ENCODE measurements at places on chromosomes 2 and 18.
A peak's percentile ranks its signal among the peaks of the same experiment; 100 is the strongest.

GRCh38 chr2:235727891-235728799, 234.3 kb downstream of the AGAP1 start:
- no peak for DNase-seq

DNA sequence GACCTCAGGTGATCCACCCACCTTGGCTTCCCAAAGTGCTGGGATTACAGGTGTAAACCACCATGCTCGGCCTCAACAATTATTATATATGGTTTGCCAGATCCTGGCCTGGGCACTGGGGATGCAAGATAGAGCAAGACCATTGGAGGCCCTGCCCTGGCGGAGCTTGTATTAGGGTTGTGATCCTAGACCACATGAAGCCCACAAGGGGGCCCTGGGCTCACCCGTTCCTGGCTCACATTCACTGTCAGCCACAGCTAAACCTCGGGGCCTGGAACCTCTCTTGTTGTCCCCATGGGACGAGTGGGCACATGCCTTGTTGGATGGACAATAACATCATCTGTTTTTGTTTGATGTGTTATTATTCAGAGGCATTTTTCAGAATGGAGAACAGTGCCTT, 14.9 kb downstream of the HPCAL1 start:
- no peak for DNase-seq

DNA sequence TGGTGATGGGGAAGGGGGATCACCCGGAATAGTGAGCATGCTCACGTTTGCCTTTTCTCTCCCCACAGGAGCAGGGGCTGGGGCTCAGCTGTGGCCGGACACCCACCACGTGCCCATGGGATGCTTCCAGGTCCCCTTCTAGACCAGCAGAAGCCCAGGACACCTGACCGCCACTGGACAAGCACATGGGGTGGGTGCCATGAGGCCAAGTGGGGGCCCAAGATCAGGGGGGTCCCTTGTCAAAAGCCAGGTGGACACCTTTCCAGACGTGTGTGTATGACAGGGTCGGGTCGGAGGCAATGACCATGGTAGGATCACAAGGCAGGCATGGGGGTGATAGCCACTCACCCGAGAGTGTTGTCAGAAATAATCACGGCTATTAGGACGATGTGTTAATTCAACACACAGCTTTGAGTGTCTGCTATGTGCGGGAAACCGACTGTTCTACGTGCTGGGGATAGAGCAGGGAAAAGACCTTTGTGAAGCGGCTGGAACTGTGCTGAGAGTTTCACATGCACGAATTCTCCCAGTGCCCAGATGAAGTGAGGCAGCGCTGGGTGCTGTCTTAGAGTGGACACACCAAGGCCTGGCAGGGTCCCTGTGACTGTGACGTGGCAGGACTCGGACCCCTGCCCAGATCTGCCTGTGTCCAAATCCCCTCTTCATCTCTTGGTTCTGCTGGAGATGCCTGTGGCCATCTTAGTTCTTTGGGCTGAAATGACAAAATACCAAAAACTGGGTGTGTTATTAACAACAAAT, 244.7 kb downstream of the NDUFA10 start:
- no peak for DNase-seq

DNA sequence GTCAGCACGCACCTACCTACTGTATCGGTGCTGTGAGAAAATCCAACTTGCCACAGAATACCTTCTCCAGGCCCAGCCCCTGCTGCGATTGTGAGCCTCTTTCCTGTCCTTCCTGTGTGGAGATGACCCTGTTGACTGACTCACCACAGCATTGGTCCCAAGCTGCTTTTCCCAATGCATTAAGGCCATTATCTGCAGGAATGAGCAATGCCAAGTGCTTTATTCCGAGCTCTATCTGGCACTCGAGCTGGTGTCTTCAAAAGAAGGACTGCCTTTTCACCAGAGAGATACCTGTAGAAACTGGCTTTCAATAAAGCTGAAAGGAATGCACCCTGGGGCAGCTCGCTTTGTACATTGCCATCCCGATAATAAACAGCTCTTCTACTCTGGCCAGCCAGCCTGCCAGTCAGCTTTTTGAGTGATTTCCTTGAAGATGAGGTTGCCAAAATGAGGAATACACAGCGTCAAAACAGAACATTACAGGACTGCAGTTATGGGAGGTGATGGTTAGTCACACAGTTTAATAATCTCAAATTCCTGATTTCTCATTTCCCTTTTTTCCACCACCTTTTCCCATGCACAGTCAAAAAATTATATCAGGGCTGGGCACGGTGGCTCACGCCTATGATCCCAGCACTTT, 8.3 kb upstream of the RNF103 start:
- DNase-seq = no peak

- no peak for DNase-seq
Measured at GRCh38 chr18:68284236-68284780, 430.6 kb downstream of the TMX3 start.

DNA sequence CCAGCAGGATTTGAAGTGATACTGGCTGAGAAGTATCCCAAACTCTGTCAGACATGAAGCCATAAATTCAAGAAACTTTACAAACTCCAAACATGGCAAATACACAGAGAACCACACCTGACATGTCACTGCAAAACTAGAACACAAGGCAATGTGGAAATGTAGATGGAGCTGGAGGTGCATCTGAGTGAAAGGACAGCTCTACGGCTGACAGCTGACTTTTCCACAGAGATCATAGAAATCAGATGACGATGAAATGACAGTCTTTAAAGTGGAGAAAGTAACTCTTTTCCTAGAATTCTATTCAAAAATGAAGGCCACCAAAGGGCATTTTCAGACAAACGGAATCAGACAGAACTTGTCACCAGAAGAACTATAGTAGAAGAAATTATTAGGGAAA, 97.5 kb downstream of the LDLRAD4 start:
- no peak for DNase-seq

DNA sequence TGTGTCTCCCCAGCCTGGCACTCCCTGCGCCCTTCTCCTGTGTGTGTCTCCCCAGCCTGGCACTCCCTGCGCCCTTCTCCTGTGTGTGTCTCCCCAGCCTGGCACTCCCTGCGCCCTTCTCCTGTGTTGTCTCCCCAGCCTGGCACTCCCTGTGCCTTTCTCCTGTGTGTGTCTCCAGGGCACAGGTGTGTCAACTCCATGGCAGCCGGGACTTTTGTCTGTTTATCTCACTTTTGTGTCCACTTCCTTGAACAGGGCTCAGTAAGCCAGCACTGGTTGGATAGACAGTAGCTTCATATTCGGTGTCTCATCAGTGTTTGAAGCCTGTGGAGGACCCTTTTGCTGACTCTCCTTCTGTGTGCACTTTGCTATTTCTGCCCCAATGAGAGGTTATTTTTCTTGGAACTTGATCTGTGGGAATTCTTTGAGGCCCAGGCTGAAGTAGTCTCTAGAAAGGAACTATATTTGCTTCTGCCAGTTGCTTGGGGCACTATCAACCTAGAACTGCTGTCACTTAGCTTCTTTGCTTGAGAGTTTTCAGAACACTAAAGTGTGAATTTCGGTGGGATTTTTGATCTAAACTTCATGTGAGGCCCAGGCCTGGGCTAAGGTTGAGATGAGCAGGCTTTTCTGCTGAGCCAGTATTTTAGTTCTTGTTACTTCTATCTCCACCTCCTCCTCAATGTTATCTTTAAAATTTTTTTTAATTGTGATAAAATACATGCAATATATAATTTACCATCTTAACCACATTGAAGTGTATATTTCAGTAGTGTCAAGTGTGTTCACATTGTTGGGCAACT, 8.3 kb upstream of the ASB1 start:
- no peak for DNase-seq

DNA sequence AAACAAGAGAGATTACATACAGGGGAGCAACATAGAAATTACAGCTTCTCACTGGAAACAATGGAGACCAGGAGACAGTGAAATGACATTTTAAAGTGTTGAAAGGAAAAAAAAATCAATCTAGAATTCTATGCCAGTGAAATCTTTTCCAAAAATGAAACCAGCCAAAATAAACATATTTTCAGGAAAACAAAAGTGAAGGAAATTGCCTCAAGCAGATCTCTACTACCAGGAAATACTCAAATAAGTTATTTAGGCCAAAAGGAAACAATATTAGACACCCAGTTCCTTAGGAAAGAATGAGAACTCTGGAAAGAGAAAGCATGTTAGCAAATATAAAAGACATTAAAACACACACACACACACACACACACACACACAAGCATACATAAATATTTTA, 339.9 kb upstream of the NCKAP5 start:
- DNase-seq = no peak

- DNase-seq = no peak
Measured at GRCh38 chr2:23850564-23851256, 76.2 kb downstream of the ATAD2B start.

DNA sequence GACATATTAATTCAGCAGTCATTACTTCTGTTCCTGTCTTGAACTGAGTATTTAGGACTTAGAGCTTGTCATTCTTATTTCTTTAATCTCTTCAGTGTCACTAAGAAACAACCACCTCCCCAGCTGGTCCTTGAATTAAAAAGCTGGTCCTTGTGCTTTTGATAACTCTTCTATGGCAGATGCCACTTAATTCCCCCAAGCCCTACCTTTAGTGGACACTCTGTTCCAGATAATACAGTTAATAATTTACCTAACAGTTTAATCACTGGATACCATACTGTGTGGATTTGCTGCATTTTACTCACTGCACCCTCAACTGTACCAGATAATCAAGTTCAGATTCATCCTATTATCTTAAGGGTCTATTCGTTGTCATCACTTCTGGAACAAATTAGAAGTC, 73.1 kb downstream of the SKA1 start:
- no peak for DNase-seq

DNA sequence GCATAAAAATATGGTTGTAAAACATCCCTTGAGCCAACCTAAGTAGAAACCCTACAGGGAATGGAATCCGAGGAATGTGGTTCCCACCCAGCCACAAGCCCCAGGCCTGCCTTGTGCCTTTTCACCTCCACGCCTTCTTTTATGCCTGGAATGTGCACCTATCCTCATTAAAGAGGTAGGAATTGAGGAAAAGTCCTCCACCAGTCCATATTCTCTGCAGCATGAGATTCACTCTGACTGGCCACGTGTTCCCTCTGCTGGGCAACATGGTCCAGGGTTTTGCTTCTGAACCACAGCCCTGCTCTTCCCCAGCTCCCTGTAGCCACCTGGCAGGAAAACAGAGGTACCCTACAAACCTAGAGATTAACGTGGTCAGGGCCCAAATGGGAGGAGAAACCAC, 787.9 kb upstream of the RAB6C start:
- DNase-seq = no peak

- no peak for DNase-seq
Measured at GRCh38 chr2:191846515-191847476, at the start of gene CAVIN2. CAVIN2 (minus strand) TSS chr2:191847088; CDS start chr2:191846925, 163 bp downstream.

DNA sequence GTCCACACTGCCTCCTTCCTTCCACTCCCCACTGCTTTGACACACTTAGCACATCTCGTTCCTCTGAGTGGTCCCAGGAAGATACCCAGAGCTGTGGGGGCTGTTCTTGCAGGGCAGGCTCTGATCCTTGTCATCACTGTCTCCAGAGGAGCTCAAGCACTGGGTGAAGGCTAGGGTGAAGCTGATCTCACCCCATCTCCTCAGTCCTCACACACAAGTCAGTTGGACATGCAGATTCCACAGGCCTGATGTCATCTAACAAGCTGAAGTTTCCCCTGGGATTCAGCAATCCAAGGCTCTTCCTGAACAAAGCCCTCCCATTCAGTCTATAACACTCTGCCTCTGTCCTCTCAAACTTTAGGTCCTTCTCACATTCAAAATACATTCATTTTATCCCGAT, 90.6 kb upstream of the RAB6C start:
- DNase-seq = no peak

DNA sequence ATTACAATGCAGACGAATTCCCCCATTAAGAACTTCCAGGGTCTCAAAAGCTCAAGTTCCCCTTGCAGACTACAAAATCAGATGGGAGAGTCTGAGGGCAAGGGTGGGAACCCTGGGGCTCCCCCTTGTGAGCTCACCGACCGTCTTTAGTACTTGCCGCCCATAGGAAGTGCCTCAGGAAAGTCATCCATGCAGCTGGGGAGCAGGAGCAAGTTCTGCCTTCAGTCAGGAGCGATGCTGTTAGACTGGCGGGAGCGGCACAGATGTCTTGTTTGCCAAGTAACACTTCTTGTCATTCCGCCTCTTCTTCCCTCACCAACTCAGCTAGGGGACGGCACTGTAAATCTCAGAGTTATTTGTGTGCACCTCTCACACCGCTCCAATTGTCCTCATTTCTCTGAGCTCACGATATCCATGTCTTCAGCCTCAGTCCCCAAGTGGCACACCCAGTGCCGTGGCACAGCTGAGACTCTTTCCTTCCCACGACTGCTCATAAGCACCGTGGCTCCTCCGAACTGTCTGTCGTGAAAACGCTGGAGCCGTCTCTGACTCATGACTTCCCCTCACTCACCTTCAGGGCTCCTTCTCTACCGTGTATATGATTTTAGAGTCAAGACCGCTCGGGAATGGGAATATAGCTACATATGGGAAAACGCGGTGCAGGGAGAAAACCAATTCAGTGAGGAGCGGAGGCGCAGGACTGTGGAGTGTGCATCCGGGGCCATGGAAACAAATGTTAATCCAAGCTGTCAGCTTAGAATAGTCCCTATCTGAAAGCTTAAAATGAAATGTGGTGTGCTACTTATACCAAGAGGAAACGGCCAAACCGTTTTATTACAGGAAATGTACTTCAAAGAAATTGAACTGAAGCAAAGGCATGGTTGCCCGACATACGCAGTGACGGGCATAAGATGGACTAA, 34.0 kb downstream of the UXS1 start:
- DNase-seq = peak; percentile 69

DNA sequence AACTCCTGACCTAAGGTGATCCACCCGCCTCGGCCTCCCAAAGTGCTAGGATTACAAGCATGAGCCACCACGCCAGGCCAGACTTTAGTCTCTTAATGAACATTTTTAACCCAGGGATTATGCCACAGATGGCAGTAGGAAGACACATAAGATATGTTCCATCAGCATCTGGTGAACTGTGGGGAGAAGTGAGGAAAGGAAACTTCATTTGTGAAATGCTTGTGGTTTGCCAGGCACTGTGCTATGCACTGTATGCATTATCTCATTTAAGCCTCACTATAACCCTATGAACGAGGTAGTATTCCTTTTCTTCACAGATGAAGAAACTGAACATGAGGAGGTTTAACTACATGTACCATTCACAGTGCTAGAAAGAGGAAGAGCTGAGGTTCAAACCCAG, 29.3 kb downstream of the PTRHD1 start:
- no peak for DNase-seq

- DNase-seq = no peak
Measured at GRCh38 chr2:15560140-15560987, 770 bp downstream of the NBAS start.

- no peak for DNase-seq
Measured at GRCh38 chr2:206836722-206837121, 71.3 kb downstream of the FASTKD2 start.

GRCh38 chr2:45964906-45965305, 313.4 kb downstream of the PRKCE start:
- no peak for DNase-seq

GRCh38 chr2:73068147-73068546, 3.4 kb downstream of the SFXN5 start:
- DNase-seq = no peak

DNA sequence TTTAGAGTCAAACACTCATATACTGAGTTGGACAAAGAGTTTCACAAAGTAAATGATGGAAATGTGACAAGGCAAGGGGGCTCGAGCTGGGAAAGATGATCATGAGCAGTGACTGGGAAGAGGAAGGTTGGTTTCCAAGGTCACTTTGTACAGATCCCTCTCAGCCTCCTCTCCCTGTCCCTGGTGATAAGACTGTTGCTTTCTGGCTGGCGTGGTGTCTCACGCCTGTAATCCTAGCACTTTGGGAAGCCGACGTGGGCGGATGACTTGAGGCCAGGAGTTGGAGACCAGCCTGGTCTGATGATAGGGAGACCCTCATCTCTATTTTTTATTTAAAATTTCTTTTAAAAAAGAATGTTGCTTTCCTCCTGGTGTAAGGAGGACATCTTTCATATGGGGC, 86.6 kb upstream of the STPG4 start:
- no peak for DNase-seq
